ENCODE measurements at places on chromosomes 11 and 22.

- no peak for DNase-seq
Observed at GRCh38 chr11:26062660-26063059, 269.3 kb upstream of the ANO3 start.

- DNase-seq = no peak
Observed at GRCh38 chr11:94838027-94838731, 70.0 kb downstream of the AMOTL1 start.

DNA sequence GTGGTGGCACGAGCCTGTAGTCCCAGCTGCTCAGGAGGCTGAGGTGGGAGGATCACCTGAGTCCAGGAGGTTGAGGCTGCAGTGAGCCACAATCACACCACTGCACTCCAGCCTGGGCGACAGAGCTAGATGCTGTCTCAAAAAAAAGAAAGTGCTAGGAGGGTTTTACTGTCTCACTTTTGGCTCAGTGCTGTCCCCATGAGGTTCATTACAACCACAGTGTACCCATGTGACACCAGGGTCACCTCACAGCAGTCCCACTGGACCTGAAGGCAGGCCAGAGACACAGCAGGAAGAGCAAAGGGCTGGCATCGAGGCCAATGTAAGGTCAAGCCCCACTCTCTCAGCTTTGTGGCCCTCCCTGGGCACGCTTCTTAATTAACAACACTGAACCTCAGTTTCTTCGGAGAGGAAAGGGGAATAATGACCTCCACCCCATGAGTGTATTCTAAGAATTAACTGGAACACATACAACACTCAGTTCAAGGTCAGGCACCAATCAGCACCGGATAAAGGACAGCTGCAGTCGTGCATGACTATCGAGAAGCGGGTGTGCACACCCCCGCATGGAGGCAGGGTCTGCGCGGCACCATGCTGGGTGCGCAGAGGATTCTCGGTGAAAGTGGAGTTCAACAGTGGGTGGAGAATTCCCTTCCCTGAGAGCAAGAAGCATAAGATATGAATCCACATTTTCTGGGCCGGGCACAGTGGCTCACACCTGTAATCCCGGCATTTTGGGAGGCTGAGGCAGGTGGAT is 30.9 kb upstream of the BAIAP2L2 start:
- DNase-seq = no peak

GRCh38 chr11:123362941-123363340 is 67.1 kb upstream of the GRAMD1B start:
- no peak for DNase-seq

DNA sequence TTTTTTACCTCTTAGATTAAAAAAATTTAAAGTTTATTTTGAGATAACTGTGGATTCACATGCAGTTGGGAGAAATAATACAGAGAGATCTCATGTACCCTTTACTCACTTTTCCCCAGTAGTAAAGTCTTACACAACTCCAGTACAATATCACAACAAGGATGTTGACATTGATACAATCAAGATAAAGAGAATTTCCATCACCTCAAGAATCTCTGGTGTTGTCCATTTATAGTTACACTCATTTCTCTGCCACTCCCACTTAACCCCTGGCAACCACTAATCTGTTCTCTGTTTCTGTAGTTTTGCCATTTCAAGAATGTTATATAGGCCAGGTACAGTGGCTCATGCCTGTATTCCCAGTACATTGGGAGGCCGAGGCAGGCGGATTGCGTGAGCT is 10.5 kb upstream of the ZBED5 start:
- no peak for DNase-seq

DNA sequence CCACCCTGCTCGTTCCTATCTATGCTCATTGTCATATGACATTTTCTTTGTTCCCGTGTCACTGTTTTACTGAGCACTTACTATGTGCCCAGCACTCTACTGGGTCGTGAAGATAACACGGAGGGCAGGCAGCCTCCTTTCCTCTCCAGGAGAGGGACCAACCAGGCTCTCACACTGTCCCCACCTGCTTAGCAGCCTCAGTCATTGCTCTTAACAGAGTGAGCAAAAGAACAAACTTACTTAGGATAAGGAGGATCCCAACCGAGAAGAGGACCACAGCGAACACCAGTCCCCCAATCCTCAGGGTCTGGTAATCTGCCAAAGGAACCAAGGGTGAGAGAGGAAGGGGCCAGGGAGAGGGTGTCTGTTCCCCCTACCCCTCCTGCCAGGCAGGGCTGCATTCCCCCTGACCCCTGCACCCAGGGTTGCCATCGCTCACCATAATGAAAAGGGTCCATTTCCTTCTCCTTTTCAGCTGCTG is 17.0 kb upstream of the FXYD2 start:
- no peak for DNase-seq

DNA sequence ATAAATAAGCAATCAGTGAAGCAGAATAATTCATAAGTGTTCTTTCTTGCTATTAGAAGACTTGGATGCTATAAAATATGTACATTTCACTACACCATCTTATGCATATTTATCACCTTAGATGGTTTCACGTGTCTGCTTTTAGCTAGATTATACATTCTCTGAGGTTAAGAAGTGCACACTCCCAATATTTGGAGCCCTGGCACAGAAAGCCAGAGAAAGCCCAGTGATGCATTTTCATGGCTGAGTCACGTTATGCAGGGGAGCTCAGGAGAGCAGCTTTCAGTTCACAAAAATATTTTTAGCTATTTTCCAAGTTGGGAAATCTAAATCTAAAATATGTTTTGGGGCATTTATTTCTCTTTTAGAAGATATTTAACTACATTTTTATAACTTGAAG is 5.1 kb upstream of the TP53AIP1 start:
- no peak for DNase-seq

Measured in DMS79 treated with DMSO at 0.1 percent for 48 hours (cell line).